Inflammatory macrophage treated with lipopolysaccharide for 4 hours (primary cell): ENCODE measurements at places on chromosomes 4 and X.

- peak; percentile 86 for DNase-seq
These were observed at the start of gene BST1 for GRCh38 chr4:15702941-15703403. BST1 (plus strand) TSS chr4:15703065; CDS start chr4:15703145, 80 bp downstream.

- no peak for DNase-seq
These were observed 52.2 kb downstream of the SNCA start for GRCh38 chr4:89784686-89785231.

DNA sequence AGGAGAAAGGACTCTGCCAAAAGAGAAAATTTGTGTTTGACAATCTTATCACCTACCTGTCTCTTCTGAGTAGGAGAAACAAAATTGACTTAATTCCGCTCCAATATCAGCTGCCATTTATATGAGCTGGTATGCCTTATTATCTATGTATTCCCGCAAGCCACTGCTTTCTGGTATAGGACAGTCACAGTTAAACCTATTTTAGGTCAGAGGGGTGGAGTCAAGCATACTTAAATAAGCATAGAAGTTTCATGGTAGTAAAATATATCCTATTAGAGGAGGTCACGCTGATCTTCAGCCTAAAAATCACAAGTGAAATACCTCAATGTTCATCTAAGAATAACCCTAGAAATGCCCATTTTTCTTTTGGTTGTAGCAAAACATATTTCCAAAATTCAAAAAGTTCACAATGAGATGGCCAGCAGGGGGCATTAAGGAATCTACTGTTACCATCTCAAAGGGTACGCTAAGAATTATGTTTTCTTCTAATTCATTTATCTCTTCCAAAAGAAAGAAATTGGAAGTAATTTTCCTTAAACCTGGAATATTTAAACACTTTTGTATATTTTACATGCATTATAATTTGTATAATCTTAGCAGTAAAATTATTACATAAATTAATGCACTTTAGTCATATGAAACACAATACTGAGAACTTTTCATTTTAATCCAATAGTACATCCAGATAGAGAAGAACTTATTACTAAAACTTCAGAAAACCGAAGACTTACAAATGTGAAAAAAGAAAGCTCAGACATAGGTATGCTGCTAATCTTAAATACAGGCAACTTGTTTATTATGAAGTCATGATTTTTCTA is 10.5 kb downstream of the PPAT start:
- peak; percentile 49 for DNase-seq

DNA sequence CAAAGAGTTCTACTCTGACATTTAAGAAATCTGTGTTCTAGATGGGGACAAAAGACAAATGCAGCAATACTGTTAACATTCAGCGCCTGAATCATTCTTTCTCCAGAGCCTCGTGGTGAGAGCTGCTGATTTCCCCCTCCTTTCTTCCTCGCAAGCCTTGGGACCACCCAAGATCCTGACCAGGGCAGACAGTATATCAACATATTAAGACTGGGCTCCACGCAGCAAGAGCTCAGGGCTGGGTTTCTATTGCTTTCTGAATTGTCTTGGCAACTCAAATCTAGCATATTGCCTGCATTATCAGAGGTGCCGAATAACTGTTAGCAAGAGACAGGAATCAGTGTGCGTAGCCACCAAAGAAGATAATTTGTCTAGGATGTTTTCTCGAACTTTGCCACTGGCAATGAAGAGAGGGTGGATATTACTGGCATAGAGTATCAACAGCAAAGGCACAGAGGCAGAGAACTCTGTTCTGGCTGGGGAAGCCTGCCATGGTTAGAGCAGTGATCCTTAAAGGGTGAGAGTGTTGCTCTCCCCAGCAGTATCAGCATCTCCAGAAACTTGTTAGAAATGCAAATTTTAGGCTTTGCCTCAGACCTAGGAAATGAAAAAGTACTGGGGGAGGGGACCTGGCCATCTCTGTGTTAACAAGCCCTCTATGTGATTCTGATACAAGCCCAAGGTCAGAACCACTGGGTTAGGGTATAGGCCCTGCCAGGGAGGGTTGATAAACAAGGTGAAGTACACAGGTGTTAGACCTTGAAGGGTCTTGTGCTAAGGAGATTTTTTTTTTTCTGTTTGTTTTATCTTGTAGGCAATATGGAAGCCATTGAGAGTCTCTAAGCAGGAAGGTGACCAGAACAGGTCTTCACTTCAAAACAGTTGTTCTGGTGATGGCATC is 46.2 kb upstream of the MID1IP1 start:
- DNase-seq = no peak

DNA sequence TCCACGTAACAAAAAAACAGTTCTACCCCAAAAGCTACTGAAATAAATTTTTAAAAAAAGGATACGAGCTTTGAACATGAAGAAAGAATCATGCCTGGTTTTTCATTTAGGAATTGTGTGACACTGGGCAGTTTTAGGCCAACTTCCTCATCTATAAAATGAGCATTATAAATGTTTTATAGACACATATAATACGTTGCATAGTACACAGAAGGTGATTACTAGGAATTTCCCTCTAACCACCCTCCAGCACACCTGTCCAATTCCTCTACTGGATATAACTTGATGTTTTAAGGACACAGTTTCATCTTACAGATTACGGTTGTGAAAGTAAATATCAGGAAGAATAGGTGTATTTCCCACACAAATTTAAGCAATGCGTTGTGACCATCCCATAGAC is 85.5 kb upstream of the IQCM start:
- DNase-seq = no peak

DNA sequence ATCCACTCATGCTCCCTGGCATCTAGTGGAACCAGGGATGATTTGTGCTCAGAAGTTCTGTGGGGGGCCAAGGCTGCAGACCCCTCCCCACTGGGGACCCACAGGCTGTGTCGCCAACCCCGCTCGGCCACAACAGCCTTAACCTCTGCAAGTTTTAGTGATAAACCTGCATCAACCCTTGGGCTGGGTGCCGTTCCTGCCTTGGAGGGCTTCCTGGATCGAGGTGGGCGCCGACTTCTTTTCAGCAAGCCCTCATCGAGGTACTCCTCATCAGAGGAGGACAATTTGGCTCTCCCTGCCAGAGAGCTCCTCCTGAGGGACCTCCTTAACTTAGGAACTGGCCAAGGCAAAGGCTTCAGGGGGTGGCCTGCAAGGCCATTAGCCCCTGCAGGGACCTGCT is 1.9 kb downstream of the SOWAHB start:
- no peak for DNase-seq

- DNase-seq = no peak
These were observed 1342.3 kb upstream of the AGA start for GRCh38 chr4:178784491-178784890.

DNA sequence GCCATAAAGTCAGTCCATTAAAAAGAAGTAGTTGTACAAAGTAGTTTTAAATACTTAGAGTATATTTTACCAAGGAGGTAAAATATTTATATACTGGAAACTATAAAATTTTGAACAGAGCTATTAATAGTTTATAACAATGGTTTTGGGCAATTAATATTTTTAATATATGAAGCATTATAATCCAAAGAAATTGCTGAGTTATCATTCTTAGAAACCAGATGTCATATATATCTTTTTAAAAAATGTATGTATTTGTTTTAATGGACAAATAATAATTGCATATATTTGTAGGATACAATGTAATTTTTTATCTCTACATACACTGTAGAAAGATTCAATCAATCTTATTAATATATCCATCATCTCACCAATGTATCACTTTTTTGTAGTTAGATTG is 207.8 kb downstream of the CXXC4 start:
- no peak for DNase-seq

DNA sequence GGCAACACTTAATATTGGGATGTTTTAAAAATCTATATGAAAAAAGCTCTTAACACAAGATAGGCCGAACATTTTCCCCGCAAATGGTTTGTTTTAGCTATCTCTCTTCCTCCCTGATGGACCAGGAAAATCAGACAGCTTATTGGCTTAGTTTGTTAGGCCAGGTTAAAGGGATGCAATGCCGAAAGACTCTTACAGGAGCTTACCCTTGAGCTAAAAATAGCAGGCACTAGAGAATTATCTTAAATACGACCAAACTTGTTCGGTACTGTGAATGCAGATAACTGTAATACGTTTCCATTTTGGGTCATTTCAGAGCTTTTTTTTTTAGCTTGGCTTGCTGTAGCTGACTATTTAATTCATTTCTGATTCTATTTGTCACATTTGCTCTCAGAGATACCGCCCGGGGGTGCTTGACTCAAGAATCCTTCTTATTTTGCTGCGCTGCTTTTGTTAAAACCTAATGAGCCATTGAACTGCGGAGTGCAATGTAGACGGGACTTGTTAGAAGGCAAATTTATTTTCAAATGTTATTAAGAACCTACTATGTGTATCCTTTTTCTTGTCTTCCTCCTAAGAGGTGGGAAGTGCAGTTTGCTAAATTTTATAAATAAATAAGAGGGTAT is 23.3 kb downstream of the PPARGC1A start:
- no peak for DNase-seq

GRCh38 chr4:156767911-156768415 is 203.6 kb downstream of the PDGFC start:
- DNase-seq = no peak

- no peak for DNase-seq
These were observed 194.4 kb downstream of the QDPR start for GRCh38 chr4:17317526-17317925.

GRCh38 chrX:69028761-69029120 is 136.5 kb downstream of the PJA1 start:
- DNase-seq = no peak

DNA sequence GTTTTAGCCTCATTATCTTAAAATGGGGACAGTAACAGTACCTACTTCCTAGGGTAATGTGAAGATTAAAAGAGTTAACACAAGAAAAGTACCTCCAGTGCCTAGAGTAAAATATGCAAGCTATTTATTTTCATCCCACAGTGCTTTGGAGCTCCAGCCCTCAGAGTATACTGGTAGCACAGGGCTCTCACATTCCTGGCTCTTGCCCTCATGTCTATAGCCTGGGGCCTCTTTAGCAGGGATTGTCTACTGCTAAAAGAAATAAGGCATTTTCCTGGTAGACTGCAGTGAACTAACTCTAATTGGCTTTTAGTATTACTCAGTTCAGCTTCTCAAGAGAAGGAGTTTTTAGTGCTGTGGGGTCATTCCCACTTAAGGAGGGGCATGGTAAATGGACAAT is 60.8 kb downstream of the RRAGB start:
- no peak for DNase-seq

GRCh38 chr4:134174271-134174670 is 27.3 kb downstream of the PABPC4L start:
- no peak for DNase-seq

DNA sequence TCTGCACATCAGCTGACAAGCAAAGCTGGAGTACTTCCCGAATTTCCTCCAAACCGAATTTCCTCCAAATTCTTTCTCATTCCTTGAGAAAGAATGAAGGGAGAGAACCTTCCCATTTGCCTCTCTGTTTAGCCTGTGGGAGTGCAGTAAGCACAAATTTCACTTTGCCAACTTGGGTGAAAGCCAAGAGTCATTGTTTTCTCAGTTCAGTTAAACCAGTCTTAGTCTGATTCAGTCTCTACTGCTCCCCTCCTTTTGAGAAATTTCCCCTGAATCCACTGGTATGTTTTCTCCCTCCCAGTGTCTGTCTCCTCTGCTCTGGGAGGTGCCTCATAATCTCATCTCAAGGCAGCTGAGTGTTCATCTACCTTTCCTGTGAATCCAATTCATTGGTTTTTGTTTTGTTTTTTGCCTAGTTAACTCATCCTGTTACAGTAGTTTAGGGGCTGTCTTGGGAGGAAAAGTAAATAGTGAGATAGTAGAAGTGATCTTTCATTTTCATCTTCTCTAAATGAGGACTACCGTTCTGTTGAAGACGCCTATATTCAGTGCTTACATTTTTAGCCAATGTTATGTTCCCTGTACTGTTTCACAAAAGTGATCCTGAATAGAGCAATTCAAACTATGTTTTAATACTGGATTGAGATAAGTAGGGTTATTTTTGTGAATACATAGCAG is 49.0 kb downstream of the SYTL5 start:
- DNase-seq = no peak

DNA sequence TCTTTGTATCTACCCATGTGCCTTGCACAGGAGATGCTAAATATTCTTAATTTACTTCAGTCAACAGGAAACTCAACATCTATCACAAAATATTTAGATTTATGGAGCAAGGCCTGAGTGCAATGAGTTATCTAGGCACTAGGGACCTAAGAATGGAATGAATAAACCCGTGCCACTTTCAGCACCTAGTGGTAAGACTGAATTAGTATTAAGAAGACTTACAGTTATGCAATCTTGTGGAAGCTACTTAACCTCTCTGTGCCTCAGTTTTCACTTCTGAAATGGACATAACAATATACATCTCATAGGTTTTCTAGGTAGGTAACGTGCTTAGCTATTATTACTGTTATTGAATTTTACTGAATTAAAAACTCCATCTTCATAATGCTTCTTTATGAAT is 144.6 kb upstream of the MAP3K15 start:
- no peak for DNase-seq
